NCI-H2227 treated with DMSO at 0.1 percent for 48 hours (cell line): ENCODE measurements at places on chromosomes 16 and 17.

DNA sequence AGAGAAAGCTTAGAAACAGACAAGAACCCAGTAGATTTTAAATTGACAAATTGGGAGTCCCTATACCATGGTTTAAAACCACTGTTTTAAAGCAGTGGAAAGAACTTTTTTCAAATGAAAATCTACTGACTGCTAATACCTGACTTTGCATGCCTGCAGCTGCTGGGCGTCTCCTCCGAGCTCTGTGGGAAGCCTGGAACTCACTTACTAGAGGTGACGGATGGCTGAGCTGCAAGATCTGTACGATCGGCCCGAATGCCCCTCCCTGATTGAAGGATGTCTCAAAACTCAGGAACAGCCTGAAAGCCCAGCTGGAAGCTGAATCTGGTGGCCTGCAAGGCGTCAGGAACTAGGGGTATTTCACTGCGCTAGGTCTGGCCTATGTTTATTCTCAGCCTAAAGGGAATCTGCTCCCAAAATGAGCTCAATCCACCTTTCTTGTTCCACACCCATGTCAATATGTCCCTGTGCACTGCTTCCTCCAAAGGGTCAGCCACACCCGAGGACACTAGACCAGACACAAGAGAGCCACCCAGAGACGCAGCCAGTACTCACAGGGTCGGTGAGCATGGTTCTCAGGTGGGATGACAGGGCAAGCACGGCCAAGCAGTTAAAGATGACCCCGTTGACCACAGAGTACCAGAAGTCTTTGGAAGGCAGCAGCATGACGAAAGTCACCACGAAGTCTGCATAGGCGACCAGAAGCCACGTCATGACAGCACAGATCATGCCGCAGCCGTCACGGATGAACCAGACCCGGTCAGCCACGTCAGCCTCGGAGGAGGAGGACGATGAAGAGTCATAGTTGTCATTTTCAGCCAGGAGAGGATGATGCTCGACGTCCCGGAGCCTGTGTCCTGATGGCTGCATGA, 21.4 kb downstream of the ZDHHC7 start:
- no peak for DNase-seq

GRCh38 chr16:5024632-5025031, 9.1 kb downstream of the NAGPA start:
- peak; percentile 20 for DNase-seq

DNA sequence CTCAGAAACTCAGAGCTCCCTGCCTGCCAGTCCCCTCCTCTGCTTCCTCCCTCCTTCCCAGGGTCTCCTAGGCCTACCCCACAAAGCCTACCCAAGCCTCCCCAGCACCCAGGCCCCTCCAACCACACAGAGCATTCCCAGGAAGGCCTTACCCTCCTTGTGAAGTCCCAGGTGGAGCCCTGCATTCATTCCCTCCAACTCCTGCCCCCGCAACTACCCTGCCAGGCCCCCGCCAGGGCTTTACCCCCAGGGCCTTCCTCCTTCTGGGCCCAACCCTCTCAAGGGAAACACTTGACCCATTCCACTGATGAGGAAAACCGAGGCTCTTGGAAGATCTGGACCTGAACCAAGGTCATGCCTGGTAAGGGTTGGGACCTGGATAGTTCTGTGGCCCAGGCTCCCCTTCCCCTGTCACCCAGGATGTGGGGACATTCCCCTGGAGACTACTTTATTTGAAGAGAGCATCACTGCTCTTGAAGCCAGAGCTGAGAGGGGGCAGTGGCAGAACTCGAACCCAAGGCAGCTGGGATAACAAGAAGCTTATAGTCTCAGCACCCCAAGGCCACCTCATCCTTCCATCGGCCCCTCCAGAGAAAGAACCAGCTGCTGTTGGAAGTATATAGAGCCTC, 12.5 kb downstream of the PLLP start:
- no peak for DNase-seq

GRCh38 chr17:146983-147761, 9.8 kb downstream of the SCGB1C2 start:
- DNase-seq = no peak

DNA sequence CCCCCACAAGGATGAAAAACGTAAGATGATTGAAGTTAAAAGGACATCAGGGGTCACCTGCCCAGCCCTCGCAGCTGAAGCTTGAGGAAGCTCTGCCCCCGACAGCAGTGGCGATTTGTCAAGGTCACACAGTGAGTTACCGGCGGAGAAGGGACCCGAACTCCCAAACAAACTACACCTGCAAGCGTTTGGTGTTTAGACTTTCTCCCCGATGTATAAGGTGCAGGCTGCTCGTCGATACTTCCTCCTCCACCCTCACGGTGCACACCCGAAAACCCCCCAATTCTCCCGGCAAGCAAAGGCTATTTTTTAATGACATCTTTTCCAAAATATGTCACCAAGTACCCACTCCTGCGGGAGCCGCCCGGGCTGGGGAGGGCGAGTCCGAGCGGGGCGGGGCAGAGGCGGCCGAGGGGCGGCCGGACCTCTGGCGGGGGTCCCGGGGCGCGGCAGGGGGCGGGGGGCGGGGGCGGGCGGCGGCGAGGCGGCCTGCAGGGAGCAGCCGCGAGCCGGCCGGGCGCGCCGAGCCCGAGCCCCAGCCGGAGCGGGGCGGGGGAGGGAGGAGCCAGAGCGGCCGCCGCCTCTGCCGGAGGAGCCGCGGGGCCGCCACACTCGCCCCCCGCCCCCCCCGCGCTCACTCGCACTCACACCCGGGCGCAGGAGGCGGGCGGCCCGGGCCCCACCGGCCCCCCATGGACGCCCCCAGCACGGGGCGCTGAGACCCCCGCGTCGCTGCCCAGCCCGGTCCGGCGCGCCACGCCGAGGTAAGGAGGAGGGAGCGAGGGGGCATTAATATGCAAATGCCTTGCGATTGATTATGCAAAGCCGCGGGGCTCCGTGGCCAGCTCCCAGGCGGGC, at the start of gene THRA:
Gene THRA, plus strand, starts transcription at position 637 of the 858 bp plus-strand sequence. CDS start 11,524 bp downstream, outside the sequence.
- DNase-seq = no peak

GRCh38 chr16:88045820-88046303, 94.6 kb downstream of the BANP start:
- DNase-seq = no peak

DNA sequence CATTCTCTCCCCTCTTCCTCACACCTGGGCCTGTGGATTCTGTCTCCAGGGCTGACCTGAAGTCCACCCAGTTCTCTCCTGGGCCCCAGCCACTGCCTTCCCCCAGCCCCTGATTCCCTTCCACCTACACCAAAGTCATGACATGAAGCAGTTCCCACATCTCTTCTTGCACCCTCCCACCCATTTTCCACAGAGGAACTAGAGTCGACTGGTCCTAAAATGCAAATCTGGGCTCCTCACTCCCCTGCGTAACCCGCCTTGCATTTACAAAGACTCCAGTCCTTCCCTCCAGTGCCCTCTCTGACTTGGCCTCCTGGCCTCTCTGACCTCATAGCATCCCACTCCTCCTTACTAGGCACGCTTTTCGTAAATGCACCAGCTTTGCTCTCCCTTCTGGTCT, 14.8 kb downstream of the COX6A2 start:
- no peak for DNase-seq

GRCh38 chr17:35257208-35257659, 14.4 kb downstream of the SLFN5 start:
- peak; percentile 14 for DNase-seq

DNA sequence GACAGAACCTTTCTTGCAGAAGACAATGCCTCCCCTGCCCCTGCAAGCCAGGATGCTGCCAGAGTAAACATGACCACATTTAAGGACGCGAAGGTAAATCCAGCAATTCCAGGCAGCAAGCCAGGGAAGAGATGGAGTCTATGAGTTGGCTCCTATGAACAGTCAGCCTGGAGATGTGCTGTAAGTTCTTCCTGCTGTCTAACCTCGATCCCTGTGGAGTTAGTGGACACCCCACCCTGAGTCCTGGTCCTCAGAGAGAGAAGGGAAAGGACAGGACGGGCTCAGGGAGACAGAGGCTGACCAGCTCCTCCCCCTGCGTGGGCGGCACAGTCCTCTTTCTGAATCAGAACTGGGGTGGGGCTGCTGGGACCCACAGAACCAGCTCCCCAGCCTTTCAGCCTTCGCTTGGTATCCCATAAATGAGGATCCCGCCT, 24.9 kb downstream of the CDC42EP4 start:
- no peak for DNase-seq

DNA sequence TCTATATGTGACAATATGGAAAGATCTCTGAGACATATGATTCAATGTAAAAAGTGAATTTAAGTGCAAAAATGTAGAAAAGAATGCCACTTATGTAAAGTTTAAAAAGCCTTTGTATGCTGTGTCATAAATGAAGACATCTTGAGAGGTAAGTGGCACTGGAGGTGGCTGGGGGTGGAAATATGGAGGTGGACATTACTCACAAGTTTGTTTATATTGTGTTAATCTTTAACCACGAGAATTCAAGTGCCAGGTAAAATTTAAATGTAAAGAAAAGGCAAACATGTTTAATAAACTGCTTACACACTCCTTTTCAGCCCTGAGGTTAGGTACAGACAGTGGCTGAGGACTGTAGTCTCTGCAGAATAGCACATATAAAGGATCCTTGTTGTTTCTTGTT, 235.1 kb downstream of the ABCC12 start:
- no peak for DNase-seq

GRCh38 chr16:53836680-53837079, 132.7 kb downstream of the FTO start:
- DNase-seq = no peak

- DNase-seq = no peak
These were observed 5.5 kb downstream of the OR1F1 start for GRCh38 chr16:3193221-3194212.

- no peak for DNase-seq
These were observed 1.6 kb downstream of the PPY start for GRCh38 chr17:43940630-43941029.

- DNase-seq = no peak
These were observed 7.0 kb downstream of the ATPAF2 start for GRCh38 chr17:18031955-18032354.

- no peak for DNase-seq
These were observed 157.5 kb upstream of the CACNG5 start for GRCh38 chr17:66677201-66677981.

- DNase-seq = no peak
These were observed 64.3 kb upstream of the RBL2 start for GRCh38 chr16:53369921-53370320.

GRCh38 chr17:35423761-35424160, 8.5 kb downstream of the SLFN12 start:
- no peak for DNase-seq

GRCh38 chr17:7569571-7569970, 7.9 kb downstream of the SENP3 start:
- DNase-seq = no peak

GRCh38 chr17:43877451-43878155, 29.7 kb downstream of the MPP2 start:
- no peak for DNase-seq

- DNase-seq = no peak
These were observed 319.0 kb upstream of the IRX3 start for GRCh38 chr16:54605536-54606066.

GRCh38 chr16:17204644-17205043, 266.1 kb downstream of the XYLT1 start:
- no peak for DNase-seq

GRCh38 chr16:46830417-46830901, 521 bp downstream of the C16orf87 start:
- no peak for DNase-seq

- DNase-seq = peak; percentile 76
These were observed 678 bp downstream of the CDR2L start for GRCh38 chr17:74987909-74988711.

GRCh38 chr17:62616993-62617893, 10.2 kb upstream of the MRC2 start:
- peak; percentile 20 for DNase-seq

DNA sequence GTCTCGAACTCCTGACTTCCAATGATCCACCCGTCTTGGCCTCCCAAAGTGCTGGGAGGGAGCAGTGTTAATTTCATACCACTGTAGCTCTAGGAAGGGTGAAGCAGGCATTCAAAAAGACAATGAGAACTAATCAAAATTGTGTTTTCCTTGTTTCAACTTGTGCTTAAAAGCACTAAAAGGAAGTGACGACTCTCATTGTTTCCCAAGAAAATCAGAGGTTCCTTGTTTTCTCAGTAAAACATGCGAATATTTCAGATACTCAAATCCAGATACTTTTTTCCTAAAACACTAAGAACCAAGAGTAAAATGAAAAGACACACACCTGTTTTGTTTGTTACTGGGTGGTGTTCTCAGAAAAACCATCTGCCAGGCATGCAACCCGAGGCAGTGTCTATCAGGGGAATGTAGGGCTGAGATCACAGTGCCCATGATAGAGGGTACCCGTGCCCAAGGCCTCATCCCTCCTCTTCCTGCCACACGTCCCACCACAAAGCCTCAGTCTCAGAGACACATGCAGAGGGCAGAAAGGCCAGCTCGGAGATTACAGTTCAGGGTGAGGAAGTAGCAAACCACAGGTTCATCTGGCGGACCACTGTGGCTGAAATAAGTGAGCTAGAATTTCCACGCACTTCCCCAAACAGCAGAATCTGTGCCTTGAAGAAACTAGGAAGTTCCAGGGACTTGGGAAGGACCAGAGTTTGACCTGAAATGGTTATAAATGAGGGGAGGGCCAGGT, 33.7 kb downstream of the GINS3 start:
- DNase-seq = no peak

GRCh38 chr17:81566461-81567126, 14.4 kb upstream of the FAAP100 start:
- DNase-seq = peak; percentile 17

DNA sequence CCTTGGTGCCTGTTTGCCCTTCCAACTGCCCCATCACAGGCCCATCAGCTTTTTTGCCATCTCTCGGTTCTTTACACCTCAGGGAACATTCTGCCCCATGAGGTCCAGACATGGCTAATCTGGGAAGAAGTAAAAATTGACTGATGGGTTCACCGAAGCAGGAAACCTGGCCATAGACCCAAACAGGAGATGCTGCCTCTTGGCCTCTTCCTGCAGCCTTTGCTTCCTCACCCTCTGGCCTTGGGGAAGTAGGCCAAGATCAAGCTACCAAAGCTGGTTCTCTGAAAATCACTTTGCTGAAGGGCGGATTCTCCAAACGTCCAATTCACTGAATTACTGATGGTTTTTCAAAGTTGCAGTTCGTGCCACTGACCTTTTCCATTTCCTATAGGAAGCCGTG, 56.1 kb downstream of the ARSG start:
- no peak for DNase-seq

- no peak for DNase-seq
These were observed 67.4 kb downstream of the CDH11 start for GRCh38 chr16:65054457-65054856.

DNA sequence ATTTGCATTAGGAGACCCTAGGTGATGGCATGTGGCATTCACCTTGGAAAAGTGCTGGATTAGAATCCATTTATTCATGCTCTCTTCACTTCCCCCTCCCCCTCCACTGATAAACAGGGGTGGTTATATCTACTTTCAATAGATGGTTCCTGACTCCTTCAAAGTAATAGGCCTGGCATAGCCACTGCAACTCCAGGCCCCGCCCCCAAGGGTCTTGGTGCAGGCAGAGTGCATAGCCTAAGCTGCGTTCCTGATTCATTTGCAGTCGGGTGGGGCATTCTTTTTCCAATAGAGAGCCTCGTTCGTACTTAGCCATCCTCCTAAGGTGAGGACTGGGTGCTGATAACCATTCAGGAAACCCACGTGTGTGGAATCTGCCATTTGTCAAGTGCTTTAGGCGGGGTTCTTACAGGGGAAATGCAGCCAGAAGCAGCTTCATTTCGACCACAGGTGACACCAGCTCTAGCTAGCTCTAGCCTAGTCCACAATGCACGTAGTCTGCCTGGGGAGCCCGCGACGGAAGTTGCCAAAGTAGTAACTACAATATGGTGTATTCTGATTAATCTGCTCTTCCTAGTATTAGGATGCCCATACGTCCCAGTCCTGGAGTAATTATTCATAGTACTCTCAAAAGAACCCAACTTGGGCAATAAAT, 11.1 kb downstream of the UBE2O start:
- no peak for DNase-seq
